ENCODE measurements at places on chromosomes 3 and 15. TPM values are rescaled to one million over a fixed set of nuclear protein-coding genes. Genes with fewer than 3 reads are reported as not detected.
A peak's percentile ranks its signal among the peaks of the same experiment; 100 is the strongest.

Gene RTP4
- 7.2 TPM for total RNA-seq

Gene NEDD4
- total RNA-seq, result 19.4 TPM

- no peak for DNase-seq
- peak overlapping the region; percentile 96 for H3K27ac ChIP-seq
- peak overlapping the region; percentile 77 for H3K4me3 ChIP-seq
- no peaks in the 10 kb centered on the region for H3K36me3 ChIP-seq
- no peaks in the 10 kb centered on the region for H3K27me3 ChIP-seq
These were observed 506 bp downstream of the RAD51 start for GRCh38 chr15:40695469-40695890.

DNA sequence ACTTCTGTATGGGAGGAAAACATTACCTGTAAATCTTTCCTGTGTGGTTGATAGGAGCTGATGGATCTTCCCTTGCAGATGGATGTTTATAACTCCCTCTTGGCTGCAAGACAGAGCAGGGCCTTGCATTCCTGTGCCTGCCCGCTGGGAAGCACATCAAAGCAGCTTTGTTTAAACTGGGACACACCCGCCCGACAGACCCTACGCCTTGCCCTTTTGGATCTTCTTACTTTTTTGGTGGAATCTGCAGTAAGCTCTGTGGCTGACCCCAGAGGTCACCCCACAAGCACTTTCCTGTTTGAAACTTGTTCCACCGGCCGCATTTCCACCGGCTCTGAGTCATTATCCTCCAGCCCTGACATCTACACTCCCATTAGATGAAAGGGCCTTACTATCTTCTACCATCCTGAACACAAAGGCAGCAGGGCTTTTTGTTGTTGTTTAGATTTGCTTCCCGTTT, 244.1 kb upstream of the STT3B start:
- no peak for DNase-seq
- peaks cover 10% of the 10 kb centered on the region for H3K4me1 ChIP-seq
- H3K27me3 ChIP-seq, result no peaks in the 10 kb centered on the region
- no peaks in the 10 kb centered on the region for H3K36me3 ChIP-seq
- no peak overlapping the region for H3K27ac ChIP-seq
- no peak overlapping the region for H3K4me3 ChIP-seq

DNA sequence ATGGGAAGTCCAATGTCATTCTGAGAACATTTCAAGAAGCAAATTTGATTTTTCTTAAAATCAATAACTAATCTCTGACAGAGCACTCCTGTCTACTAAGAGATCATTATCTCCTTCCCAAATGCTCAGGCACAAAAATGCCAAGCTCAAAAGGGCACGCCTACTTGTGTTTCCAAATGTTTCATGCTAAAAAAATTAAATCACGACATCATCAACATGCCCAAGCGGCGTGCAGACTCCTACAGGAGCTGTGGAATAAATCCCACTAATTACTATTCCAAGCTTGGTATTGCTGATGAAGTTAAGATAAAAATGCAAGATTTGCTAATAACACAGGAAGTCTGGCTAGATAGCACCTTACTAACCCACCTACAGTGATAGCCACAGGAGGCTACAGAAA, 140.8 kb downstream of the OSBPL10 start:
- no peaks in the 10 kb centered on the region for H3K27me3 ChIP-seq
- no peaks in the 10 kb centered on the region for H3K4me1 ChIP-seq
- DNase-seq, result no peak
- no peaks in the 10 kb centered on the region for H3K36me3 ChIP-seq

DNA sequence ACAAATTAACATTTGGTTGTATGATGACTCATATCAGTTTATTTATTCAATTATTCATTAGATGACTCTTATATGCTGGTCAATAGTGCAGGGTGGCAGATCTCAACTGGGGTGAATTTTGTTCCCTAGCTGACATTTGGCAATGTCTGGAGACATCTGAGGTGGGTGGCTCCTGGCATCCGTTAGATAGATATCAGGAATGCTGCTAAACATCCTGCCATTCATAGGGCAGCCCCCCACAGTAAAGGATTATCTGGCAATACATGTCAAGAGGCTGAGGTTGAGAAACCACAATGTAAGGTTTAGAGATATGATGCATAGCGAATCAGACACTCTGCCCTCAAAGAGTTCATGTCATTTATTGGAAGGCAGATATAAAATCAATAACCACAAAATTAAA, 719.9 kb downstream of the CADM2 start:
- H3K27me3 ChIP-seq, result no peaks in the 10 kb centered on the region
- no peaks in the 10 kb centered on the region for H3K36me3 ChIP-seq
- no peak for DNase-seq
- no peak overlapping the region for H3K27ac ChIP-seq
